OCI-M1 (cell line): ENCODE measurements at places on chromosomes 1 and 21.

DNA sequence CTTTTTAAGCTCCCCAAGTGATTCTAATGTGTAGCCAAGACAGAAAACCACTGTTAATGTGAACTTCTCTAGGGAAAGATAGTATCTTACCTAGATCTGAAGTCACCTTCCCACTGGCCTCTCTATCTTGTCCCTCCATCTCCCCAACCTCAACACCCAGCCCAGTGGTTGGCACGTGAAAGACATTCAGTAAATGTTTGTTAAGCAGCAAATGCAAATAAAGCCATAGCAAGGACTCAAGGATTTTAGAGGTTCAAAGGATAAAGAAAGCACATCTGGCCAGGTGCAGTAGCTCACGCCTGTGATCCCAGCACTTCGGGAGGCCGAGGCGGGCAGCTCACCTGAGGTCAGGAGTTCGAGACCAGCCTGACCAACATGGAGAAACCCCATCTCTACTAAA lies 9.8 kb downstream of the CLCC1 start:
- no peak for DNase-seq

GRCh38 chr1:170729225-170730002 lies 65.5 kb downstream of the PRRX1 start:
- DNase-seq = no peak

DNA sequence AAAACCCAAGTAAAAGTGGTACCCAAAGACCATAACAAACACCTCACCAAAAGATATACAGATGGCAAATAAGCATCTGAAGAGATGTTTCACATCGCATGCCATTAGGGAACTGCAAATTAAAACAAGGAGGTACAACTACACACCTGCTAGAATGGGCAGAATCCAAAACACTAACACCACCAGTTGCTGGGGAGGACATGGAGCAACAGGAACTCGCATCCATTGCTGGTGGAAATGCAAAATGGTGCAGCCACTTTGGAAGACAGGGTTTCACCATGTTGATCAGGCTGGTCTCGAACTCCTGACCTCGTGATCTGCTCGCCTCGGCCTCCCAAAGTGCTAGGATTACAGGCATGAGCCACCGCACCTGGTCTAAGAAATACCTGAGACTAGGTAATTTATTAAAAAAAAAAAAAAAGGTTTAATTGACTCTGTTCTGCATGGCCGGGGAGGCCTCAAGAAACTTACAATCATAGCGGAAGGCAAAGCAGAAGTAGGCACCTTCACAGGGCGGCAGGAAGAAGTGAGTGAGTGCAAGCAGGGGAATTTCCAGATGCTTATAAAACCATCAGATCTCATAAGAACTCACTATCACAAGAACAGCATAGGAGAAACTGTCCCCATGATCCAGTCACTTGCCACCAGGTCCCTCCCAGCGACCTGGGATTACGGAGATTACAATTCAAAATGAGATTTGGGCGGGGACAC lies 30.2 kb upstream of the PRSS38 start:
- no peak for DNase-seq

DNA sequence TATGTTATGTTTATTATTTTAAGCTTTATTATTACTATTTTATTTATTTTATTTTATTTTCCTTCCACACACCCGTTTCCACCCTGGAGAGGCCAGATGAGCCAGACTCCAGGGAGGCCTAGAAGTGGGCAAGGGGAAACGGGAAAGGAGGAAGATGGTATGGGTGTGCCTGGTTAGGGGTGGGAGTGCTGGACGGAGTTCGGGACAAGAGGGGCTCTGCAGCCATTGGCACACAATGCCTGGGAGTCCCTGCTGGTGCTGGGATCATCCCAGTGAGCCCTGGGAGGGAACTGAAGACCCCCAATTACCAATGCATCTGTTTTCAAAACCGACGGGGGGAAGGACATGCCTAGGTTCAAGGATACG lies 468 bp upstream of the MX1 start:
- no peak for DNase-seq

DNA sequence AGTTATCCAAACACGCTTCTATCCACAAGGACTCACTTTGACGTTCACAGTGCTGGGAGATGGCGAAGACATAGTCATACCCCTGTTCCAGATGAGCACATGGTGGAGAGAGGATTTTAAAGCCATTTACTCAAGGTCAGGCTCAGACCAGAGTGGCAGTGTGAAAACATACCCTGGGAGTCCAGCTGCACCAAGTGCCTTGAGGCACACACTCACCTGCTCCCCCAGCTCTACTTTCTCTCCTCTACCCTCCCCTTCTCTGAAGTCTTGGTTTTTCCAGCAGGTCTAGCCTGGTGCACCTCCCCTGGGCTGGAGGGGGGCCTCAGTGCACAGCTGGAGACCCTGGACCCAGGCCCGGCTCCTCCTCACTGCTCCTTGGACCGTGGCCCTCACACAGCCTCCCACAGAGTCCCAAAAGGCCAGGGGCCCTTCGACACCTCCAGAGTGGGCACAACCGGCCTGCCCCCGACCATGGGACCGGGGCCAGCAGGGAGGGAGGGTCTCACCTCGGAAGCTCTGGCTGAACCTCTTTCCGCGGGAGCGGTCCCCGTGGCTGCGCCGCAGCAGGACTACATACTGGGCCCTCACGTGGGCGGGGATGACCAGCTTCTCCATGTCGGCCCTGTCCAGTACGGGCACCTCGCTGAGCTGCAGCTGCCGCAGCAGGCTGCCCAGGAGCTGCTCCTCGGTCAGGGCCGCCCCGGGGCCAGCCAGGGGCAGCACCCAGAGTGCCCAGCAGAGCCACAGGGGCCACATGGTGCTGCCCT lies 452 bp downstream of the LEFTY2 start:
- DNase-seq = no peak

- no peak for DNase-seq
Observed at GRCh38 chr1:10340930-10341590, 57.8 kb upstream of the PGD start.

DNA sequence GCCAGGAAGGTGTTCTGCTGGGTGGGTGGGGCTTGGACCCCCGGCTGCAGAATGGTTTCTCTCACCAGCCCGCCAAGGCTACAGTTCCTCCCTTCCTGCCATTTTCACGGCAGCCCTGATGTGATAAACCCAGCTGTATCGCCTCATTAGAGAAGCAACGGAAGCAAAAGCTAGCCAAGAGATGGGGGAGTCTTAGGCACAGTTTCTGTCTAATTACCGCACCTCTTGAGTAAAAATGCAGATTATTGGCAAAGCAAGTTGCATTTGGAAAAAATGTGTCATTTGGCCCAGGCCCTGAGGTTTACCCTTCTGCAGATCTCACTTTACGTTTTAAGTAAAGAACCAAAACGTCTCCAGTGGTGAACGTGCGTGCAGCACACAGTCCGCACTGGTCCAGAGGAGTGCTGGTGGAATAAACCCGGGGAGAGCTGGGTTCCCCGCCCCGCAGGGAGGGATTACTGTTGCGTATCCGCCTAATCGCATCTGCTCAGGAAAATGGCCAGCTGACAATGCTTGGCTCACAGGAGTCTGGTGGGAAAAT lies 109.9 kb downstream of the GALNT2 start:
- peak; percentile 88 for DNase-seq

GRCh38 chr1:41038110-41038509 lies 16.6 kb upstream of the SLFNL1 start:
- no peak for DNase-seq
